Hematopoietic multipotent progenitor cell treated with erythropoietin and hydrocortisone succinate and interleukin-3 and kit ligand, for 4 days (in vitro differentiated cells): ENCODE measurements at places on chromosomes 2 and 18.

DNA sequence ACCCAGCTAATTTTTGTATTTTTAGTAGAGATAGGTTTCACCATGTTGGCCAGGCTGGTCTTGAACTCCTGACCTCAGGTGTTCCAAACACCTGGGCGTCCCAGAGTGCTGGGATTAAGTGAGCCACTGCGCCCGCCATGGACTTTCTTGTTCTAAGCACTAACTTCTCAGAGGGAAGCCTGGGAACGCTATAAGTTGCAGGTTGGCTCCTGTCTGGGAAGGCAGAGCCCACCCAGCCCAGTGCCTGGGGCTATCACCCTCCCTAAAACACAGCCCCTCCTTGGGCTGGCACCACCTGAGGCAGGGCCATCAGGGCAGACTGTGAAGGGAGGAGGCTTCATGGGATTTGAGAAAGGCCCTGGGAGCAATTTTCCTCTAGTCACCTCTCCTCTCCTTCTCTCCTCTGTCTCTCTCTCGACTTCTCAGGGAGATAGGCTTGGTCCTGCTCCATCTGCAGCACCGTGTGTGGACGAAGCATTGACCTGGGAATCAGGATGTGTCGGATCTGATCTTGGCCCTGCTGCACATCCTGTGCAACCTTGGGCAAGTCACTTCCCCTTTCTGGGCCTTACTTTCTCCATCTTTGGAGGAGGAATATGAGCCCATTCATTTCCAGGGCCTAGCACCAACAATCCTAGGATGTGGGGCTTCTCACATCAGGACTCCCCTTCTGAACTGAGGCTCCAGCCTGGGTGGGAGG, 10.9 kb downstream of the PSD4 start:
- no peak for DNase-seq

- peak; percentile 79 for DNase-seq
Measured at GRCh38 chr18:9095297-9096006, 7.0 kb upstream of the NDUFV2 start.

DNA sequence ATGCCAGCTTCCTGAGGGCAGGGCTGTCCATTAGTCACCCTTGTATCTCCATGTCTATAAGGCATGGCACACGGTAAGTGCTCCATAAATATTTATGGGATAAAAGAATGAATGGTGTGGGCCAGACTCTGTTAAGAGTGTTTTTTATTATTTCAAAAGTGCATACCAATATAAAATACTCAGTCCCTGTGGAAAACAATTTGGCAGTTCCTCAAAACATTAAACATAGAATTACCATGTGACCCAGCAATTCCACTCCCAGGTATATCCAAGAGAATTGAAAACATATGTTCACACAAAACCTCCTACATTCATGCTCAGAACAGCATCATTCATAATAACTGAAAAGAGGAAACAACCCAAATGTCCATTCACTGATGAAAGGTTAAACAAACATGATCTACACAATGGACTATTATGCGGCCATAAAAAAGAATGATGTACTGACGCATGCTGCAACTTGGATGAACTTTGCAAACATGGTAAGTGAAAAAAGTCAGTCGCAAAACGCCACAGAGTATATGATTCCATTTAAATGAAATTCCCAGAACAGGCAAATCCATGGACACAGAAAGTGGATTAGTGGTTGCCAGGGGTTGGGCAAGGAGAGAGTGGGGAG, 69.1 kb upstream of the TCF7L1 start:
- no peak for DNase-seq

DNA sequence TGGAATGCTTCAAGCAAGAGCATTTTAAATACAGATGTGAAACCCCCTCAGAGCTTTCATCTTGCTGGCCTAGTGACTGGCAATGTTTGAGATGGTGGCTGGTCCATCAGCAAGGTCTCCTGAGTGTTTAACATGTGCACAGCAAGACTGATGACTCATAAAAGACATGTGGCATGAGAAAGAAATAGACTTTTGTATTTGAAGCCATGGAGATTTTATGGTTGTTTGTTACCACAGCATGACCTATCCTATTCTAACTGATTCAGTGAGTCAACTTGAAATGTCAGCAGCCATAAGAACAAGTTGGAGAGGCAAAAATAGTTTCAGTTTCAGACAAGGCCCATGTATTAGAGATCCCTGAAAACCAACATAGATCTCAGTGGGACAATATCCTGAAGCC, 154.7 kb upstream of the LYPD1 start:
- no peak for DNase-seq

GRCh38 chr2:231643495-231643888, 50.8 kb downstream of the TEX44 start:
- no peak for DNase-seq

DNA sequence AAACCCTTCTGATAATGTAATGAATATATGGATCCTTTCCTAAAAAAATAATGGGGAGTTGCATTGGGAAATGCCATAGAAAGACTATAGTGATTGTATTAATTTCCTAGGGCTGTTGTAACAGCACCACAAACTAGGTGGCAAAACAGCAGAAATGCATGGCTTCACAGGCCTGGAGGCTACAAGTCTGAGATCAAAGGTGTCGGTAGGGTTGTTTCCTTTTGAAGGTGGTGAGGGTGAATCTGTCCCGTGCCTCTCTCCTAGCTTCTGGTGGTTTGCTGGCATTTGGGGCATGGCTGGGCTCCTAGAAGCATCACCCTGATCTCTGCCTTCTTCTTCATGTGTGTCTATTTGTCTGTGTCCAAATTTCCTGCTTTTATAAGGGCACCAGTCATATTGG, 149.7 kb downstream of the INHBB start:
- DNase-seq = no peak

DNA sequence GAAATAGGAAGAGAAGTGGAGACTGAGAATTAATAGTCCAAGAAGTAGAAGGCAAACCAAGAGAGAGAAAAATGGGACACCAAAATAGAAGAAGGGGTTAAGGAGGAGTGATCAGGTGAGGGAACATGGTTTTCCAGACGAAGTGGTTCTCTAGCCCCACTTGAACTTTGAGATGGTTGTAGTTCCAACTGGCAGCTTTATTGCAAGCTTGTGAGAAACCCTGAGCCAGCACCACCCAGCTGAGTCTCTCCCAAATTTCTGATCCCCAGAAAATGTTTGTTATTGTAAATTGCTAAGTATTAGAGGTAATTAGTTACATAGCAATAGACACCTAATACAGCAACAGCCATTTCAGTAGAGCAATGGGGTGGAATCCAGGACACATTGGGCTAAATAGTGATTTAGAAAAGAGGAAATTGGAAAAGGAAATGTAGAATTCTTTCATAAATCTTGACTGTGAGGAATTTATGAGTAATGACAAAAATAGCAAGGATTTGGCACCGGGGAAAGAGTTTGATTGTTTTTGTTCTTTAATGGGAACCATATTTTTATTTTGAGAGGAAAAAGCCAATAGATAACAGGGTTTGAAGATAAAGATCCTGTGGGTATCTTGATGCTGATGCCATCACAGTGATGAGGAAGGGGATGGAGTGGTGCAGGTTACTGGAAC, 62.1 kb upstream of the XDH start:
- no peak for DNase-seq
